ENCODE measurements at places on chromosomes 16 and 17.

DNA sequence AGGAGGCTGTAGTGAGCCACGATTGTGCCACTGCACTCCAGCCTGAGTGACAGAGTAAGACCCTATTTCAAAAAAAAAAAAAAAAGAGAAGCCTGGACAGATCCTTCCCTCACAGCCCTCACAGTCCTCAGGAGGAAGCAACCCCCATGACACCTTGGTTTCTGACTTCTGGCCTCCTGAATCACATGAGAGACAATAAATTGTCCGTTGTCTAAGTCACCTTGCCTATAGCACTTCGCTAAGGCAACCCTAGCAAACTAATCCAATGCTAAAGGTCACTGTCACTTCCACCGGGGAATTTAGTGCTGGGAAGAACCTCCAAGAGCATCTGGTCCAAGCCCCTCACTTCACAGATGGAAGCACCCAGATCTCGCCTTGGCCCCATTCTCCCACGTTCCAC lies 18.9 kb upstream of the SLC39A11 start:
- DNase-seq, result no peak

DNA sequence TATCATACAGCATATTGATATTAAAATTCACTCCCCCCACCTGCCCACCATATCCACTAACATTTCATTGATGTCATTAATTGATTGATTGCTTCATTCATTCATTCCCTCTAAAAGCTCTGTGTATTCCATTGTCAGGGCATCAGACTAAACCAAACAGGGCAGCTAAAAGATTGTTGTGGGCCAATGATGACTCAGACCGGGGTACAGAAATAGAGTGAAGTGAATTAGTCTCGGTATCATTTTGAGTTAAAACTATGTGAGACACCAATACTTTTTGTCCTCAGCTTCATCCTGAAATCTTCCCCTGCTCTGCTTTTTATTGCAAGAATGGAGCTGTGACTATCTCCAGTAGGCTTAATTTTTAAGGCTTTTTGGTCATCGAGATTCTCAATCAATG lies 868.3 kb downstream of the CDH11 start:
- no peak for DNase-seq

- DNase-seq, result peak; percentile 82
Measured at GRCh38 chr16:4330277-4330874, 14.5 kb downstream of the GLIS2 start.

DNA sequence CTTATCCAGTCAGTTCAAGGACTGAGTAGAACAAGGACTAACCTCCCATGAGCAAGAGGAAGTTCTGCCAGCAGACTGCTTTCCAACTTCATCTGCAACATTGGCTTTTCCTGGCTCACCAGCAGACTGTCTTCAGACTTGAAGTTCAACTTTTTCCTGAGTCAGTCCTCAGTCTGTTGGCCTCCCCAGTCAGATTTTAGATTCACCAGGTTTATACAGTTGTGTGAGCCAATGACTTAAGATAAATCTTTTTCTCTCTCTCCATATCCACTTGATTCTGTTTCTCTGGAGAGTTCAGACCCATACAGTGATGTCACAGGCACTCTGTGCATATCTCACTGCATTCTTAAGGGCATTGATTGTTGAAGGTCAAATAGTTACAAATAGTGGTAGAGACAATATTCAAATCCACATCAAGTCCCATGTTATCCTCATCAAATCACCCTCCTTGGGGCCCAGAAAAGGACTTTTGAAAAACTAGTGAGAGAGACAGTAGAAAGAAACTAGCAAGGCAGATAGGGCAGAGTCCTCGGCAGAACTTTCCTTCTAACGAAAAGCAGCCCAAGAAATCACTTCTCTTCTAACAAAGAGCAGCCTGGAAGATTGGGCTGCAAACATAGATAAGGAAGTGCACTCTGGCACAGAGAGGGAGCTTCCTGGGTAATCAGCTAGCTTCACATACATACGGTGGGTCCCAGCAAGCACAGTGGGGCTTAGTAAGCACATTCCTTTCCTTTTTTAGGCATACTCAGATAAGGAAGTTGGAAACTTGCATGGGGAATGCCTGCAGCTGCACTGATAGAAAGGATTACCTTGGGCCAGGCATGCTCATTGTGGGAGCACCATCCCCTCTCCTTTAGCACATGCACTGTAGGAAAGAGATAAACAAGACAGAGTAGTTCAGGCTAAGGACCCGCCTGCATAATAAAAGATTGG lies 132.3 kb upstream of the FAM20A start:
- DNase-seq, result no peak

DNA sequence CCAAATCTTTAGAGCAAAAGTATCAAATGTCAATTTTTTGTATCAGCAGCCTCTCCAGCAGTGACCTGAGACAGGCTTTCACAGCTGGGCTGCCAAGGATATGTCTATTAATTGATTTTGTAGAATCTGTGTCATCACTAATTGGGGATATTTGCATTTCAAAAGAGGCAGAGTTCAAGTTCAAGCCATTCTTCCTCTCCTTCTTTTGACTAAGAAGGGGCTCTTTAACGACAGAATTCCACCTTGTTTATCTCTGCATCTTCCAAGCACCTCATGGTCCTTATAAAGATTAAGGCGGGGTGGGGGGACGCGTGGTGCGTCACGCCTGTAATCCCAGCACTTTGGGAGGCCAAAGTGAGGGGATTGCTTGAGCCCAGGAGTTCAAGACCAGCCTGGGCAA lies 15.2 kb upstream of the BHLHA9 start:
- no peak for DNase-seq

DNA sequence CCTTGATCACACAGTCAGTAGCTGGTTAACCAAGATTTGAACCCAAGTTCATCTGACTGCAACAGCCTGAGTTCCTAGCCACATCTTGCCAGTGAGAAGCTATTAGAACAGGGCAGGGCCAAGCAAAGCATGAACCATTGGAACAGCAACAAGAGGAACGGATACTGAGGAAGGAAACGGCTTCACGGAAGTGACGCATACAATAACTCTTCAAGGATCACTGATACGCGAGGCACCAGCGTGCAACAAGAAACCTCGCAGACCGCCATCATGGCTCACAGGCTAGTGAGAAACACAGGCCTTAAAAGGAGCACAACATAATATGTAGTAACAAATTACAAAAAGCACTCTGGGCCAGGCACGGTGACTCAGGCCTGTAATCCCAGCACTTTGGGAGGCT lies 114.9 kb downstream of the CDYL2 start:
- DNase-seq, result no peak

DNA sequence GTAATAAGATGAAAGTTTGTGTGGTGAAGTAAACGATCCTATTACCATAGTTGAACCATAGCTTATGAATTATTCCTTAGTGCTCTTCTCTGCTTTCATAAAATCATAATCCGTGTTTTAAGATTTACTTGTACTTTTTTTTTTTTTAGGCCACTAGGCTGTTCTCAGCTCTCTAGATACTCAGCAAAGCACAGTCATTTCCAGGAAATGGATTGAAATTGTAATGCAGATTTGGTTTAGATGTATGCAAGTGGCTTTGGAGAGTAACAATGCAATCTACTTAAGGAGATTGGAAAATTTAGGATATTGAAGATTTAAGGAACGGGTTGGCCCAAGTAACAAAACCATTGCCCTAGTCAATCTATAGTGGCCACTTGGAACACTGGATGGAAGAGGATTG lies 125.1 kb downstream of the PITPNC1 start:
- no peak for DNase-seq

- peak; percentile 39 for DNase-seq
Measured at GRCh38 chr16:2468725-2469398, 2.2 kb upstream of the NTN3 start.
